ENCODE measurements at places on chromosomes 12 and 14. TPM values are rescaled to one million over a fixed set of nuclear protein-coding genes. Genes with fewer than 3 reads are reported as not detected.

Gene ACSM4
- total RNA-seq: not detected

Gene ANKRD33
- total RNA-seq: 4.2 TPM

Gene KLRB1
- 0.77 TPM for total RNA-seq

Gene SERPINA10
- not detected for total RNA-seq

Gene IL26
- total RNA-seq: not detected

Gene KERA
- 52.3 TPM for total RNA-seq

Gene TCL1B
- not detected for total RNA-seq

Gene PROX2
- not detected for total RNA-seq

Gene ALX1
- 13.0 TPM for total RNA-seq

Gene GALNT16
- total RNA-seq: 20.3 TPM

Gene POTEM
- not detected for total RNA-seq

Gene VPS37B
- total RNA-seq: 46.1 TPM

Gene PIWIL1
- 1.5 TPM for total RNA-seq

Gene DMAC2L
- total RNA-seq: 16.4 TPM

Gene LAG3
- total RNA-seq: 0.60 TPM

Gene STON2
- total RNA-seq: 338 TPM

Gene TMEM63C
- 1.6 TPM for total RNA-seq

Gene GPR65
- total RNA-seq: 0.66 TPM

Gene SMIM41
- not detected for total RNA-seq

Gene SIX6
- 44.8 TPM for total RNA-seq

Gene HVCN1
- 6.8 TPM for total RNA-seq

Gene LMNTD1
- total RNA-seq: not detected

Gene CLEC2A
- 1.1 TPM for total RNA-seq

Gene KRT71
- total RNA-seq: 0.77 TPM

Gene FAM181A
- total RNA-seq: not detected

Gene ERP27
- total RNA-seq: 1.3 TPM

Gene PNP
- total RNA-seq: 14.8 TPM

Gene MYF6
- total RNA-seq: 19.2 TPM

Gene KRT3
- total RNA-seq: 5.7 TPM

Gene ITGB7
- total RNA-seq: 2.9 TPM

Gene NAV3
- 61.2 TPM for total RNA-seq

Gene IFNG-AS1
- 4.9 TPM for total RNA-seq

Gene C1RL
- total RNA-seq: 16.5 TPM

Gene CD27
- total RNA-seq: not detected

Gene ATG101
- total RNA-seq: 25.0 TPM

Gene RASSF9
- total RNA-seq: 5.9 TPM

Gene CLEC1B
- total RNA-seq: 1.5 TPM

Gene CEBPE
- total RNA-seq: not detected

Gene PTGDR
- 1.6 TPM for total RNA-seq

Gene TSPAN19
- total RNA-seq: 0.22 TPM

Gene LACRT
- 5.8 TPM for total RNA-seq

Gene GSC
- total RNA-seq: 2.0 TPM

Gene PRICKLE1
- total RNA-seq: 21.8 TPM

Gene AVPR1A
- total RNA-seq: 25.7 TPM

Gene NKX2-1
- total RNA-seq: not detected

Gene KRT76
- total RNA-seq: not detected

Gene HCAR2
- 2.1 TPM for total RNA-seq

Gene G2E3
- 54.6 TPM for total RNA-seq

Gene IL22
- total RNA-seq: not detected

Gene SYNE3
- total RNA-seq: 10.5 TPM

Gene ADCY6
- total RNA-seq: 50.1 TPM

Gene ADAMTS20
- 1.6 TPM for total RNA-seq

Gene STYK1
- 1.2 TPM for total RNA-seq

Gene NFATC4
- total RNA-seq: 67.8 TPM

Gene MGP
- total RNA-seq: 186 TPM

Gene CFAP251
- 6.0 TPM for total RNA-seq

Gene CISTR
- total RNA-seq: not detected

Gene LHX5
- not detected for total RNA-seq

All from camera-type eye (tissue), 1 donor.